ENCODE measurements at places on chromosomes 4 and X. TPM values are rescaled to one million over a fixed set of nuclear protein-coding genes. Genes with fewer than 3 reads are reported as not detected.

CT45A10 gene
- total RNA-seq, result not detected

ZNF630 gene
- total RNA-seq, result 1.5 TPM

NPFFR2 gene
- not detected for total RNA-seq

FOXP3 gene
- 0.17 TPM for total RNA-seq

MAGEA12 gene
- not detected for total RNA-seq

NDST3 gene
- 6.5 TPM for total RNA-seq

TRIM60 gene
- not detected for total RNA-seq

SHOX gene
- total RNA-seq, result not detected

PCDH11X gene
- total RNA-seq, result not detected

UGT2A1 gene
- 0.05 TPM for total RNA-seq

KIAA1210 gene
- total RNA-seq, result not detected

CFP gene
- 0.85 TPM for total RNA-seq

TEX13B gene
- total RNA-seq, result not detected

PRDM8 gene
- 1.2 TPM for total RNA-seq

CCDC110 gene
- 0.68 TPM for total RNA-seq

ASMT gene
- total RNA-seq, result not detected

BCAP31 gene
- 321 TPM for total RNA-seq

GNPDA2 gene
- total RNA-seq, result 18.3 TPM

ZDHHC15 gene
- total RNA-seq, result under 0.01 TPM

HS6ST2 gene
- total RNA-seq, result 0.19 TPM

Data from dermis blood vessel endothelial cell (primary cell).